ENCODE measurements at places on chromosomes 5 and 9. TPM values are rescaled to one million over a fixed set of nuclear protein-coding genes. Genes with fewer than 3 reads are reported as not detected.

- no peak for DNase-seq
Measured at GRCh38 chr5:22306011-22306410, 547.1 kb downstream of the CDH12 start.

DNA sequence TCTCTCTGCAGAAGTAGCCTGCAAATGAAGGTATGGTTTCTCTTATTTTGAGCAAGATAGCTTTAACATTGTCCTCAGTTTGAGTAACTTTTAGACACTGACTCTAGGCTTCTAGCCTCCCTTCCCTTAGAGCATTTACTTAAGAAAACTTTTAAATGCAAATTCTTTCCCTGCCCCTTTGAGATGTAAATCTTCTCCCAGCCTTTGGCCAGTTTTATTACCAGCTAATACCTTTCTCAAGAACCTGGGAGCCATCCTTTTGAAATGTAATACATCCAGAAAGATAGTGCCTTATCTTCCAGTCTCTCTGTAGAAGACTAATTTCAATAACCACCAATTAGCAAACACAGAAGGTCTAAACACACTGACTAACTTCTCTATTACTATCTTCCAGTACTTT lies 688.9 kb upstream of the CDH9 start:
- no peak for DNase-seq

- DNase-seq = no peak
Measured at GRCh38 chr9:114107286-114108001, 8.4 kb upstream of the KIF12 start.

- no peak for DNase-seq
Measured at GRCh38 chr5:142390334-142390733, 65.5 kb upstream of the SPRY4 start.

DNA sequence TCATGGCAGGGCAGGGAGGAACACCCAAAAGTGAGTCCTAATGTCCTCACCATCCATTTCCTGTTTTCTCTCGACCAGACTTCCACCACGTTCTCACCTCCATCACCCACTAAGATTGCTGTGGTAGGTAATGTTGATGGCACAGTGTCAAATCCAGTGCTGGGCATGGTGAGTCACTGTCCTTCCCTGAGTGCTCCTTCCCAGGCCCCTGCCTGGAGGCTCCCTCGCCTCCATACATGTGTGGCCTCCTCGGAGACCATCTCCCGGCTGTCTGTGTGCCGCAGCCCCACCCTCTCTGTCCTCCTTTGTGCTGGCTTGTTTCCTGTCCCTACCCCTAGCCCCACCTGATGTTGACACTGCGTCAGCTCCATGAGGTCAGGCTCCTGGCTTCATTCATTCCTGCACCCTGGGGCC lies 177.5 kb downstream of the SYK start:
- peak; percentile 49 for DNase-seq

ANXA2R gene
- 4.5 TPM for total RNA-seq

DNA sequence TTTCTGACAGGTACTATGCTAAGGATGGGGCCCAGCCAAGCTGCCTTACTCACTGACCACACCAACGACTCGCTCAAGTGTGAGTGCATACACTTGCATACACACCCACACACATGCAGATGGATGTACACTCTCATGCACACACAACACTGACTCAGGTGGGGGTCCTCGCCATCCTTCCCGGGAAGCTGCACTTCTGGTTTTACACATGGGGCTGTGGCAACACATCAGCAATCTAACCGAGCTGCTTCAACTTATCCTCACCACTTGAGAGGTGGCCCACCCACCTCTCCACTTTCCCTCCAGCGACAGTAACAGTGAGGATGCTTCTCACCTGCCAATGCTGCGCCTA lies 67.2 kb upstream of the SLC25A51 start:
- no peak for DNase-seq

DNA sequence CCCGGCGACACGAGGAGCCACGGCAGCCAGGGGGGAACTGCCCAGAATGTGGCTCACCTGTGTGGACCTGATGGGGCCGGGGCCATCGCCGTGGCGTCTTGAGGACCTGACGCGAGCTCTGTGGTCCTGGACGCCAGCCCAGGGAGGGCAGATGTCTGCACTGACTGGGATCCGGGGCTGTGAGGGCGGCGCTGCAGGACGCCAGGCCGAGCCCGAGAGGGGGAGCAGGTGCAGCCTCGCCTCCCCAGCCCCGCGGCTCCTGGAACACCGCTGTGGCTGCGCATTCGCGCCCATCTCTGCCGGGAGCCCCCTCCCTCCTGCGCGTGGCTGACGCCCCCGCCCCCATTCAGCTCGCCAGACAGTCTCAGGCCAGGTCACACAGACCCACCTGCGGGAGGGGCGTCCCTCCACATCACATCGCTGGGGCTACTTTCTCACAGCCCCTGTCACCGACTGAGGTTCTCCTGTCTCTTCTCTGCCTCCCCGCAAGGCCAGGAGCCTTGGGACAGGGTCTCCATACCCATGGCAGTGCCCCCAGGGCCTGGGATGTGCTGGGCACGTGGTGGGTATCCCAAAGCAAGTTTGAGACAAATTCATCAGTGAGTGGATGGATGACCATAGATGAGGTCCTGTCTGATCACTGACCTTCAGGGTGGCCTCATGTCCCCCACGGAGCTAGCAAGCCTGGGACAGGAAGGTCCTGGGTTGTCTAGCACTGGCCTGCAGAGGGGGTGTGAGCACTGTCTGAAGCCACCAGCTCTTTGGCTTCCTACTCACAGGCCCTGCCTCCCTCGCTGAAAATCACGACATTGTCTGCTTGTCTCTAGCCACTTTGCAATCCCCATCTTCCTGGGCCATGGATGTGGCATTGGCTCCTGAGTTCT lies 47.3 kb downstream of the RASGEF1C start:
- peak; percentile 12 for DNase-seq

KIAA1958 gene
- total RNA-seq = 1.4 TPM

INSL4 gene
- not detected for total RNA-seq

GRCh38 chr5:134041570-134042411 lies 37.0 kb upstream of the VDAC1 start:
- DNase-seq = no peak

IFNA13 gene
- not detected for total RNA-seq

GRCh38 chr9:20725675-20726074 lies 41.6 kb downstream of the FOCAD start:
- DNase-seq = no peak

LOX gene
- total RNA-seq = 19.2 TPM

DNA sequence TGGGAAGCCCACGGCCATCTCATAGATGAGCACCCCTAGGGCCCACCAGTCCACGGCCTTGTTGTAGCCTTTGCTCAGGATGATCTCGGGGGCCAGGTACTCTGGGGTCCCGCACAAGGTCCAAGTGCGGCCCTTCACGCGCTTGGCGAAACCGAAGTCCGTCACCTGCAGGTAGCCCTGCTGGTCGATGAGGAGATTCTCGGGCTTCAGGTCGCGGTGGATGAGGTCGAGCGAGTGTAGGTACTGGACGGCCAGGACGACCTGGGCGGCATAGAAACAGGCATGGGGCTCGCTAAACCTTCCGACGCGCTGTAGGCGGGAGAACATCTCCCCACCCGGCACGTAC lies 558 bp downstream of the PRKACG start:
- DNase-seq = no peak

DNA sequence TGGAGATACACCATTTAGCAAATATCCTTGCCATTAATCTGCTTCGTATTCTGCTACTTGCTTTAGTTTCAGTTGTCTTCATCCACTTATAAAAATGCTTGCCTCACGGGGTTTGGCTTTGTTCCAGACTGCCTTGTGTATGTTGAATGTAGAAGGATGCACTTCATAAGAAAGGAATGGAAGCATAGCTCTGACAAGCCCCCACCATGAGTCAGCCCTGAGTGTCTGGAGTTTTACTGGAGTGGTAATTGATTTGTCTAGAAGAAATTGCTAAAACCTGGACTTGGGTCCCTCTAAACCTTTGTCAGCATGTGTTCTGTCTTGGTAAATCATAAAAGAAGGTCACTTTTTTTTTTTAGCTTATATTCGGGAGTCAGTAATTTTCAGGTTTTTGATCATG lies 4.6 kb downstream of the TEX48 start:
- peak; percentile 97 for DNase-seq

DNA sequence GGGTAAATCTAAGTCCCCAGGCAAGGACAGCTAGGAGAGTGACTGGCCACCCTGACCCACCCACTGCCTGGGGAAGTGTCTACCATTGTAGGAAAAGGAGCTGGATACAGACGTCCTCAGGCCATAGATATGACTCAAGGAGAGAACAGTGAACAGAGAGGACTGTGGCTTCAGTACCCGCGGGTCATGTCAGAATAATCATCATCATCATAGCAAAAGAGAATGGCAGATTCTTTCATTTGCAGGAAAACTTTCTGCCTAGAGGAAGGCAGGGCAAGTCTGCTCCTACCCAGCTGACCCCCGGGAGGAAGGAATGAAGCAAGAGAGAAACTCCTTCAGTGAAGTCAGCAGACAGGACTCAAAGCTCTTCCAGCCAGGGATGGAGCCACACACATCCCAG lies 52.2 kb upstream of the UBTD2 start:
- DNase-seq = no peak

Measured in H4 (cell line).